ENCODE measurements at places on chromosomes 5 and 9.
A peak's percentile ranks its signal among the peaks of the same experiment; 100 is the strongest.

GRCh38 chr5:148842161-148842560, 15.8 kb downstream of the ADRB2 start:
- no peak for DNase-seq

DNA sequence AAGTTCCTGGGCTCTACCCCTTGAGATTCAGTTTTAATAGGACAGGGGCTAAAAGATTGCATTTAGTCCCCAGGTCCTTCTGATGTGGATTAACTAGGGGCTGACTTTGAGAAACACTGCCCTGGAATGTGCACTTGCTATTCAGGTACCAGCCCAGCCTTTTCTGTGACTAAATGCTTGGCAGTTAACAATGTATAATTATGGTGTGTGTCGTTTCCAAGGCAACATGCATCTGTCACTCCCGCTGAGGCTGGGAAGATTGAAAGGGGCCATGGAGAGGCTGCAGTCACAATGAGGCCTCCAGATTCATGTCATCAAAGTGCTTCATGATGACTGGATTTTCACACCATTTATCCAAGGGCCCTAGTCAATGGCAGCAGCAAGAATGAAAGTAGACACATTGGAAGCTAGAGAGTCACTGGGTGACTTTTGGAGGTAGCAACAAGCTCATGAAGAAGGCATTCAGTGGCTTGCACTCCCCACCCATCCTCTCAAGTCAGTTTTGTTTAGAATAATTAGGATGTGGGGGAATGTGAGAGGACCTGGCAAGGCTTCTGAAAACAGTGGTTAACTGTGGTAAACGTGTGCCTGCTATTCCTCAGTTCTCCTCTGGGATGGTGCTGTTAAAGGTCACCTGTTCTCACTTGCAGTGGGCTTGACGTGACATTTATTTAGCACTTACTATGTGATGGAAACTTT, 28.3 kb downstream of the RAI14 start:
- DNase-seq, result no peak

GRCh38 chr5:5772202-5772601, 349.7 kb downstream of the ICE1 start:
- DNase-seq, result no peak

GRCh38 chr9:1046639-1047572, 3.3 kb upstream of the DMRT2 start:
- DNase-seq, result no peak

- no peak for DNase-seq
Measured at GRCh38 chr5:60487476-60487875, 212.5 kb downstream of the DEPDC1B start.

DNA sequence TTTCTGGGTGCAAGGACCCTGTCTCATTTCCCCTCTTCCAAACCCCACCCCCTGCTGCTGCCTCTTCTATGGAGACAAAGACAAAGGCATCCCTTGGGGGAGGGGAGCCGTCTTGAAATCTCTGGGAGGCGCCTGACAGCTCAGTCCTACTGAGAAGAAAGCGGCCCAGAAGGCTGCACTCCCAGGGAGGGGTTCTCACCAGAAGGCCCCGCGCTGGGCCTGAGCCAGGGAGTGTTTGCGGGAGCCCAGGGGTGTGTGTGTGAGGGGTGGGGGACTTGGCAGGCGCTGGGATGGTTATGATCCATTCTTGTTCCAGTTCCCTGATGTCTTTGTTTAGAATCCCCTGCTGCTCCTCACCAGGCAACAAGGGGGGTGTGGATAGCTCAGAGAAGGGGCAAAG, 45.7 kb upstream of the ALDH1B1 start:
- DNase-seq, result no peak

DNA sequence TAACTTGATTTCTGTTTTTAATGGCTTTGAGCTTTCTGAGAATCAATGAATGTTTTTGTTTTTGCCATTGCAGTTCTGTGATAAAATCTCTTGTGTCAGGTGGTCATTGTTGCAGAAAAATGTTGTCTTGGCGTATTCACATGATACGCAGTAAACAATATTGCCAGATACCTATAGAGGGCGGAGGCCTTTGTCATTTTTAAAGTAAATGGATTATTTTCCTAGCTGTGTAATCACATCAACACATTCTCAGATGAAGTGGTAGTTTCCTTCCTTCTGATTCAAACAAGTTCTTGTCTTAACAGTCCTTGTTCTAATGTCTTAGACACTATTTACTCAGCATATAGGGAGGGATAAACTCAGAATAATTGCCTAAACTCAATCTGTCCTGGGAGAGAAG, 109.9 kb upstream of the DAB2 start:
- DNase-seq, result no peak

DNA sequence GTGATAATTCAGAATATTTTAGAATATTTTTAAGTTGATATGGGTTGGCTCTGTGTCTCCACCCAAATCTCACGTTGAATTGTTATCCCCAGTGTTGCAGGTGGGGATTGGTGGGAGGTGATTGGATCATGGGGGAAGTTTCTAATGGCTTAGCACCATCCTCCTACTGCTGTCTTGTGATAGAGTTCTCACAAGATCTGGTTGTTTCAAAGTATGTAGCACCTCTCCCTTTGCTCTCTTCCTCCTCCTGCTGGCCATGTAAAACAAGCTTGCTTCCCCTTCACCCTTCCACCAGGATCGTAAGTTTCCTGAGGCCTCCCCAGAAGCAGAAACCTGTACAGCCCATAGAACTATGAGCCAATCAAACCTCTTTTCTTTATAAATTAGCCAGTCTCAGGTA, 214.6 kb upstream of the C9orf72 start:
- DNase-seq, result no peak

- no peak for DNase-seq
Measured at GRCh38 chr5:157348049-157348400, 82.1 kb downstream of the CYFIP2 start.

- DNase-seq, result peak; percentile 39
Measured at GRCh38 chr5:77774981-77775789, 954 bp downstream of the TBCA start.

- no peak for DNase-seq
Measured at GRCh38 chr5:140481758-140482157, 65.7 kb upstream of the EIF4EBP3 start.

DNA sequence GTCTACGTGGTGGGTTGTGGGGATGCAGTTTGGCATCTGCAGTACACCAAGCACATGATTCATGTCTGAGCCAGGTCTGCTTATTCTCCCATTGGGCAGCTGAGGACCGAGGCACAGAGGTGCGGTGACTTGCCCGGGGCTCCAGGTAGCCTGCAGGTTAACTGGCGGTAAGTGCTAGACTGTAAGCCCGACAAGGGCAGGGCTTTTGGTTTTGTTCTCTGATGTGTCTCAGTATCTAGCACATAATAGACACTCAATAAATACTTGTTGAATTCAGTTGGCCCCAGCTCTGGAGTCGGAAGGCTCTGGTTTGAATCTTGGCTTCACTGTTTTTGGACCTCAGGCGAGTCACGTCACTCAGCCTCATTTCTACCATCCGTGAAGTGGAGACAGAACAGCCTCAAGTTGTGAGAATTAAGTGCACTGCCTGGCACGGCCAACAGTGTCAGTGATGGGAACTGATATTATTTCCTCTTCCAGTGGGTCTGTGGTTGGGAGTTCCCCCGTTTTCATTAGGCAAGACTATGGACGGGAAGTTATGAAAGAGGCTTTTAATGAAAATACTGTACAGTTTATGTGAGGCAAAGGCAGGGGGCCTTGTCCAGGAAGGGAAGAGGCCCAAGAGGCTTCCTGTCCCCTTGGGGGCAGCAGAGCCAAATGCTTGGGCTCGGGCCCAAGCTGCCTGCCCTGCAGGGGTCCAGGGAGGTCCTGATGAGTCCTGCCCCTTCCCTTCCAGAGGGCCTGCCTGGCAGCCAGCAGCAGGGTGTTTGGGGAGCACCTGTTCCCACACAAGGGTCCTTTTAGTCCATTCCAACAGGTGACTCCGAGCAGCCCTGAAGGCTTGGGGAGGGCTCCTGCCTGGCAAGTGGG, 3.3 kb downstream of the PRELID1 start:
- DNase-seq, result no peak

DNA sequence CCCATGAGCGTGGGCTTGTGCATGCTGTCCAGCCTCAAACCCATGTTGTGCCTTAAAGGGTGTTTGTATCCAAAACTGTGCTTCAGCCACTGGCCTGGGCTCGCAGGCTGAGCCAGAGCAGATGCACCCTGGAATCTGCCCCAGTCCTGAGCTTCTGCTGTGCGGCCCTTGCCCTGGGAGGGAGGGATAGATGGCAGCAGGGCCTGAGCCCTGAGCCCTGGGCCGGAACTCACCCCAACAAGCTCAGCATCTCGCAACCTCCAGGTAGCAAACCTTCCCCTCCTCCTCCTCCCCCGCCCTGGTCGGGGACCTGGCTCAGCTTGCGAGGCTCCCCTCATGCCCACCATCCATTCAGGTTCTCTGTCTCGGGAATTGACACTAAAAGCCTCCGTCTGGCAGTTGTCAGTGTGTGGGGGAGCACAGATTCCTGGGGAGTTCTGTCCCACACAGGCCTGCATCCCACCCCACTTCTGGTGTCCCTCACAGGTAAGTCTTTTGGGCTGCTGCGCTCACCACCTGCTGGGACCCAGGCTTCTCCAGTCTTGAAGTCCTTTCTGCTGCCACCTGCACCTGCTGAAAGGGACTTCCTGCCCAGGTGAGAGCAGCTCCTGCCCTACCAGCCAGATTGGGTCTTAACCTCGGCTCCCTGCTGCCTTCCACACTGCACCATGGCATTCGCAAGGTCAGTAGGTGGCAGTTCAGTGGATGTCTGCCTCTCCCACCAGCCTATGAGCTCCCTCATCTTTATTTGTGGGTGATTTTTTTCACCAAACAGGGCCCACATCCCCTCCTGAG, 55.2 kb upstream of the OLFM1 start:
- no peak for DNase-seq

DNA sequence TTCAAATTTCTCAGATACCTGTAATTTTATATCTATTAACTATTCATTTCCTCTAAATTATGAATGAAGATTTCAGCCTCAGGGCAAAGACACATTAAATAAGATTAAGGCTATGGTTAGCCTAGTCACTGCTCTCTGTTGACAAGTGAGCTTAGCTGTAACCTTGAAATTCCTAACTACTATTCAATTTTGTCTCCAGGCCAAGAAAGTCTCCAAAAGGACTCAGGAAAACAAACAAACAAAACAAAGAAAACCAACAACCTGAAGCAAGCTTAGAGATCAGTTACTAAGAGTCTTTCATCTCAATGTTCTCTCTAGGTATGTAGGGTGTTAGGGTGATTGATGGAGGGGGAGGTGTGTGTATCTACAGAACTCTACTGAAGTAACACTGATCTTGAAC, 9.6 kb upstream of the CTNNAL1 start:
- DNase-seq, result no peak

GRCh38 chr5:102600964-102601363, 102.2 kb upstream of the SLCO6A1 start:
- no peak for DNase-seq

DNA sequence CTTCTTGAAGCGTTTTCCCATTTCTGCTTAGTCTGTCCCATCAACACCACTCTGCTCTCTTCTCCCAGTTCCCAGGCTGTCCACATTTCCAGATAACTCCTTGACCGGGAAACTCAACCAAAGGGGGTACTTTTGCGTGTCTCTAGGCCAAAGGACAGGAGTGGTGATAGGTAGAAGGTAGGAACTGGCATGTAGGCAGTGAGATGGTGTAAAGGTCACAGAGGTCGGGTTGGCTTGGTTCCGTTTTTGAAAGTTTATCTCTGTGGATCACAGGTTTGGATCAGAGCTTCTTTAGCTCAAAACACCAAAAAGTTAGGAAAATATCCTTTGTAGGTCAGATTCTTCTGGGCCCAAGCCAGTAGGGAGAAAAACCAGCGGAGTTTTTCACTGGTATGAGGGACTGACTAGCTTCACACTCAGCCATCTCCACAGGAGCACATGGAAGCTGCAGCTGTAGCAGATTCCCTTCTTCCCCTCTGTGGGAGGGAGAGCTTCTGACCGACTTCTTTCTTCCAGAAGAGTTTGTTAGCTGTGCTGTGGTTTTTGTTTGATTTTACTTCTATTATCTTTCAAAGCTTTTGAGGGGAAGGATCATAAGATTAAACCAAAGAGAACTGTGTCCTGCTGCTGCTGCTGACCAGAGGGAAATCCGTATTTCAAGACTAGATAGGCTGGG, 98.4 kb upstream of the DMRT1 start:
- no peak for DNase-seq

DNA sequence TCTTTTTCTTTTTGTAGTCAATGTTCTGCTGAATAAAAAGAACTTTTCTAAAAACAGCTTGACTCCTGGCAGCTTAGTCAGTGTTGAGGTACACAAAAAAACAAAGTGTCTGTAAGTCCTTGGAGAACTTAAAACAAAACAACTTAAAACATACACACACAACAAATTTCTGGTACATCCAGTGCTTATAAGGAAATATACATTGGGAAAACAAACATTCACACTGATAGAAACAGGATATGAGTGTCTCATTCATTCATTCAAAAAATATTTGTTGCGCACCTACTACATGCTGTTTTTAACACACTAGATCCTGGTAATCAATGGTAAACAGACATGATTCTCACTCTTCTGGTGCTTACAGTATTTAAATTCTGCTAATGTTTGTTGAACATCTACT, 27.4 kb upstream of the MEGF9 start:
- no peak for DNase-seq

DNA sequence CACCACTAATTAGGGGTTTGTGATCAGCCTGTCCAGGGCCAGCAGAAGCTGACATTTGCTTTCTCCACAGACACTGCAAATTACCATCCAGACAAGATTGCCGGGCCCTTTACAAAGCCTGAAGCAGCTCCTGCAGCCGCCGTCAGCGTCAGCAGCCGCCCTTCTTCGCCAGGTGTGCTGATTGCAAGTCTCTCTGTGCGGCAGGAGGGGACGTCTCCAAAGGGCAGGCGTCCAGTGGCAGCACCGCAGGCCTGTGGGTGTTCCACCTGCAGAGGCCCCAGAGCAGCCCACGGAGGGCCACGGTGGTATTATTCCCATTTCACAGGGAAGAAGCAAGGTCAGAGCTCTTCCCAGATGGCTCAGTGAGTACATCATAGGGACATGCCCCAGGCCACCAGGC, 108.0 kb upstream of the PPP1R26 start:
- no peak for DNase-seq

DNA sequence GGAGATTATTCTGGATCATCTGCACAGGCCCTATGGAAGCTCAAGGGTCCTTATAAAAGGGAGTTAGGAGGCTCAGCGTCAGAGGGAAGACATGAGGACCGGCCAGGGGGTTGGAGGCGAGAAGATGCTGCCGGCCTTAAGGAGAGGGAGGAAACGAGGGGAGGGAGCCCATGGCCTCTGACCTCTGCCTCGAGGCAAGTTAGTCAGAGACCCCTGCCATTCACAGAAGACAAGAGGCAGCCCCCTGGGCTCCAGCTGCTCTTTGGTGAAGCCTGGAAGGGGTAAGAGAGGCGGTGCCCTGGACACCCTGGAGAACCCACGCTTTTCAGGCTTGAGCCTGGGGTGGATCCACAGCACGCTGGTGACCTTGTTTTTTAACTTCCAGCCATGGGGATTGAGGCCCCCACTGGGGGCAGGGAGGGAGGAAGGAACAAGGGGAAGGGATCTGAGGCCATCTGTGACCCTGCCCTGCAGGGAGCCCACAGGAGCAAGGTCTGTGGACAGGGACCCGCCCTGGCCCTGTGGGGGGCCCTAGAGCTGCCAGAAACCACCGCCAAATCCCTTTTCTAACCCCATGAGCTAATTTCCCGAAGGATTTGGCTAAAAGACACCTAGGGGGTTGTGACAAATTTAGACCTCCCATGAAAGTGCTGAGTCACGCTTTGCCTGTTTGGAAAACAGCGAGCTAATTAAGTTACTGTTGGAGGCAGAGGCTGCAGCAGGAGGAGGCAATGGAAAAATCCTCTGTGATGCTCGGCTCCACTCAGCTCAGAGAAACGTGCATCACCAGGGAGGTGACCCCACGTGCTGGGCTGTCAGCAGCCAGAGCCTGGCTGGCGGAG, 49.7 kb downstream of the OLFM1 start:
- no peak for DNase-seq
